ENCODE measurements at places on chromosomes 12 and 14. TPM values are rescaled to one million over a fixed set of nuclear protein-coding genes. Genes with fewer than 3 reads are reported as not detected.
A peak's percentile ranks its signal among the peaks of the same experiment; 100 is the strongest.

DNA sequence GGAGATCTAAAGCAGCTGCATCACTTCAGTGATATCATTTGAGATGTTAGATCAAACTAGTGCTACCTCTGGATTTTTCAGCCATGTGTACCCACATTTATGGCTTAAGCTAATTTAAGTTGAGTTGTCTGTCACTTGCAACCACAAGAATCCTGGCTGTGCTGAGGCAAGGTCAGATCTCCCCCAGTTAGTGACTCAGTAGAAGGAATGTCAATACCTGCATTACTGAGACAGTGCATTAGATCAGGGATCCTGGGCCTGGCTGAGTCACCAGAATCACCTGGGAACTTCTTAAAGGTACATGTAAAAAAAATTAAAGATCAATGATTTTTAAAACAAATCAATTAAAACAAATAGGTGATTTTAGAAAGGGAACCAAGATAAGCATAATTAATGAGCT is 84.6 kb upstream of the GRIN2B start:
- DNase-seq, result no peak

- DNase-seq, result no peak
Measured at GRCh38 chr12:46900734-46901463, 75.1 kb upstream of the SLC38A4 start.

ENDOU gene
- not detected for total RNA-seq

DNA sequence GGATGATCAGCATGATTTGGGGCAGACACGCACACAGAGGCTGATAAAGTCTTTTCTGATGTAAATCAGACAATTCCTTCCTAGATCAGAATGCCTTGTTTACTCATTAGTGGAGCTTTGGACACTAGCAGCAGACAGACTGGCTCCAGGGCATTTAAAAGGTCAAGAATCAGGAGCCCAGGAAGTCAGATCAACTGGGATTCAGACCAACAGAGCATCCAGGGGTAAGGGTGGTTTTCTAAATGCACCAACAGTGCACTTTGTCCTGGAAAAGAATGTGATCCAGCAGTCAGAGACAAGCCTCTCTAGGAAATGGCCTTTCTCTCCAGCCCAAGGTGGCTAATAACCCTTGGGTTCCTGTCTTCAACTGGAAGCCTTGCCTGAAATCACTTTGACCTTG is 405.3 kb downstream of the MED13L start:
- no peak for DNase-seq

DNA sequence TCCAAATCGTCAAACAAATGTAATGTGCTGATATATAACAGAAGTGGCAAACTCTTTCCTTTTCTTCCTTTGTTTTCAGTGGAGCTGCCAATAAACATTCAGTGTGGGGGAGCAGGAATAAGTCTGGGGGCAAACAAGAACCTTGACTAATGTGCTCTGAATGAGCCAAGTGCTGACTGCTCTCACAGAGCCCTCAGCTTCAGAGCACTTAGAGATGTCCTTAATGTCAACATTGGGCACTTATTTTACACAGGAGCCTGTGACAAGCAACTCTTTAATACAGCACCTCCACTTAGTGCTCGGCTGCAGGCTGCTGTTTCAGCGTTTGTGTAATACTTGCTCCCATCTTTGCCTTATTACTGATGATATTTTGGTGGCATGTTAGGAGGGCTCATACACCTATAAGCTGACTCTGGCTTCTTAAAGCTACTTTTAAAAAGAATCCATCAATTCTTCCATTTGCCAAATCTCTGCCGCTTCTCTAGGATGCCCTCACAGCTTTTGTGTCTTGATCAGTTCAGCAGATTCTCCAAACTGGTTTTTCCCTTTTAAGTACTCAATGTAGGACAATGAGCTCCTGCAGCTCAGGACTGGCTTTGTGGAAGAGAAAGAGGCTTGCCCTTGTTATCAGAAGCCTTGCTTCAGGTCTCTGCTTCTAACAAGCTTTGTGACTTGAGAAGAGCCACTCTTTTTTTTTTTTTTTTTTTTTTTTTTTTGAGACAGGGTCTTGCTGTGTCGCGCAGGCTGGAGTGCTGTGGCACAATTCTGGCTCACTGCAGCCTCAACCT is 206.6 kb downstream of the MON2 start:
- DNase-seq, result no peak

SIX1 gene
- total RNA-seq, result 96.6 TPM

GRCh38 chr12:93317227-93317626 is 60.5 kb upstream of the NUDT4 start:
- DNase-seq, result no peak

- peak; percentile 34 for DNase-seq
Measured at GRCh38 chr12:79997096-79997791, 62.3 kb upstream of the PPP1R12A start.

TBC1D30 gene
- total RNA-seq, result 0.35 TPM

- DNase-seq, result peak; percentile 57
Measured at GRCh38 chr12:16225692-16226091, 51.8 kb downstream of the SLC15A5 start.

NFE2 gene
- total RNA-seq, result 1.4 TPM

- no peak for DNase-seq
Measured at GRCh38 chr12:111828338-111828979, 13.6 kb upstream of the MAPKAPK5 start.

DNA sequence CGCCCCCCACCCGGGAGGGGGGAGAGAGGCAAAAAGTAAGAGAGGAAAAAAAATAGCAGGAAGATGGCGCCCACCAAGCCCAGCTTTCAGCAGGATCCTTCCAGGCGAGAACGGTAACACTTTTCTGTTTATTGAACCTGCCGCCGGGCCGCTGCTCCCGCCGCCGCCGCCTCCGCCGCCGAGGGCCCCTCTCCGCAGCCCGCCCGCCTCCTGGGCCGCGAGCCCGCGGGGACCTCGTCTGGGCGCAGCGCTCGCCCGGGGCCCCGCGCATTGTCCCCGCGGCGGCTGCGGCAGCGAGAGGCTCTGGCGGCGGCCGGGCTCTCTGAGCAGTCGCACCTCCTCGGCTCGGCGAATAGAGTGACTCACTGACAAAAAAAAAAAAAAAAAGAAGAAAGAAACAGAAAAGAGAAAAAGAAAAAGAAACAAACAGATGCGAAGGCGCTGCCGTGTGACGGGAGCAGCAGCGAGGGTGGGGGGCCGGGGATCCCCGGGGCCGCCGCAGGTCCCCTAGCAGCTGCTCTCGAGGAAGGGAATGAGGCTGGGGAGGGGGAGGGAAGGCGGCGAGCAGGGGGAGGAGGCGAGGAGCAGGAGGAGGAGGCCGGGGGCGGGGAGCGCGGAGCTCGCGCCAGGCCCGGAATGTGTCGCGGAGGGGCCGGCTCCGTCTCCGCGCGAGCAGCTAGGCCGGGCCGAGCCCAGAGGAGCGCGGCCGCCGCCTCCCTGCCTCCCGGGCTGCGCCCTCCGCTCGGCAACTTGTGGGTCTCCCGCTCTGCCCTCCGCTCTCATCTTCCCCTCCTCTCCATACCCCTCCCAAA is 781 bp downstream of the NPAS3 start:
- peak; percentile 71 for DNase-seq

GRCh38 chr12:12582895-12583303 is 20.2 kb upstream of the DUSP16 start:
- DNase-seq, result no peak

NRIP2 gene
- 0.64 TPM for total RNA-seq

- no peak for DNase-seq
Measured at GRCh38 chr12:120846721-120847120, 57.4 kb downstream of the SPPL3 start.
